Stimulated activated CD8-positive, alpha-beta memory T cell treated with anti-CD3 and anti-CD28 coated beads, Interleukin-15, amount 100 ng/mL, for 24 hours (primary cell): ENCODE measurements at places on chromosomes 7 and 10.

DNA sequence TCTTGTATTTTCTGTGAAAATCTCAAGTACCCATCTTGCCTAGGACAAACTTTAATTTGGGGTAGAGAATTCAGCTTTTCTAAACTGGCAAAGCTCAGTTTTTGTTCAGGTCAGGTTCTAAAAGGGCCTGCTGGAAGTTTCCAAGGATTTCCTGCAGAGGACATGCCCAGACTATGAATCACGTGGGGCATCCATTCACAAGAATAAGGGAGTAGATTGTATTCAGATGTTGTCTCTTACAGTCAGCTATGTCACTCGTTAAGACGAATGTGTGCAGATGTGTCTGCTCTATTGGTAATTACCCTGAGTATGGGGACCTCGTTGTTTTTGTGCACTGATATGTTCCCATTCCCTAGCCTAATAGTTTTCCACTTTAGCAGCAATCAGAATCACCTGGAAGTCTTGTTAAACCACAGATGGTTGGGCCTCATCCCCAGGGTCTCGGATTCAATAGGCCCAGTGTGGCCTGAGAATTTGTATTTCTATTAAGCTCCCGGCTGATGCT lies 81.0 kb upstream of the ITPRID1 start:
- DNase-seq = no peak

GRCh38 chr10:22712956-22713852 lies 1.2 kb downstream of the PIP4K2A start:
- no peak for DNase-seq

GRCh38 chr10:5283305-5284158 lies 81.2 kb upstream of the UCN3 start:
- DNase-seq = no peak

DNA sequence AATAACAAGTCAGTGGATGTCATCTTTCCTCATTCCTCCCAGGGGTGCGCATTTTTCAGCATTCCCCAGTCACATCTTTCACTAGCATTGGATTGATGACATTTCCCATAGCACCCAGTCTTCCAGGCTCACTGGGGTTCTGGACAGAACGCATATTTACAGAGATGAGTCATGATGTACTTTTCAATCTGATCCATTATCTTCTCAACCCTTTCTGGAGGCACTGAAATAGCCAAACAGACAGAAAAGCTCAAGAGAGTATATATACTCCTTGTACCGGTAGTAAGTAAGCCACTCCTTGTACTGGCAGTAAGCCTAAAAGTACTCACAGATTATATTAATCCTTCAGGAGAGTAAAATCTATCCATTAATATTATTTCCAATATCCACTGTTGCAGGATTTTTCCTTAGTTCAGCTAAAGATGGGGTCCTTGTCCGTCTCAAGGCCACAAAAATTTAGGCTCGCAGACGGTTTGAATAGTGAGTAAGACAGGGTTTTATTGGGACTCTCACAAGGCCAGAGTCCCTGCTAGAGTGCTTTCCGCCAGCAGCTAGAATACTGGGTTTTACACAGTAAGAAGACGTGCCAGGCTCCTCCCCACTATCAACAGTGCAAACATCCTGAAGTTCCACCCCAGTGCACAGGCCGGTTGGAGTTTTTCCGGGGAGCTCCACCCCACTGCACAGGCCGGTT lies 60.8 kb downstream of the MDH2 start:
- no peak for DNase-seq

DNA sequence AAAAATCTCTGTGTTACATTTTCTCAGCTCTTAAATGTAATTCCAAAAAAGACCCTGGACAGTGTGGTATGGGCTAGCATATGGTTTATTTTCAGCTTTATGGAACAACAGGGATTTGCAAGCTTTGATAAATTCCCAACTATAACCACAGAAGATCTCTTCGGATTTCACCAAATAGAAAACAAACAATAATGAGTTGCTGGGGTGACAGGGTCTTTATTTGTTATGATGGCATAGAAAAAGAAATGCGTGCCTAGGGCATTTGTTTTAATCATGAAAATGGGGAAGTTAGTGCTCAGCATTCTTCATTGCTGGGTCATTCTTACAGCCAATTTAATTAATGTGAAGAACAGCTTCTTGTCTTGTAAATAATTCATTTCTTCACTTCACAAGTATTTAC lies 139.0 kb downstream of the LRRN3 start:
- no peak for DNase-seq

DNA sequence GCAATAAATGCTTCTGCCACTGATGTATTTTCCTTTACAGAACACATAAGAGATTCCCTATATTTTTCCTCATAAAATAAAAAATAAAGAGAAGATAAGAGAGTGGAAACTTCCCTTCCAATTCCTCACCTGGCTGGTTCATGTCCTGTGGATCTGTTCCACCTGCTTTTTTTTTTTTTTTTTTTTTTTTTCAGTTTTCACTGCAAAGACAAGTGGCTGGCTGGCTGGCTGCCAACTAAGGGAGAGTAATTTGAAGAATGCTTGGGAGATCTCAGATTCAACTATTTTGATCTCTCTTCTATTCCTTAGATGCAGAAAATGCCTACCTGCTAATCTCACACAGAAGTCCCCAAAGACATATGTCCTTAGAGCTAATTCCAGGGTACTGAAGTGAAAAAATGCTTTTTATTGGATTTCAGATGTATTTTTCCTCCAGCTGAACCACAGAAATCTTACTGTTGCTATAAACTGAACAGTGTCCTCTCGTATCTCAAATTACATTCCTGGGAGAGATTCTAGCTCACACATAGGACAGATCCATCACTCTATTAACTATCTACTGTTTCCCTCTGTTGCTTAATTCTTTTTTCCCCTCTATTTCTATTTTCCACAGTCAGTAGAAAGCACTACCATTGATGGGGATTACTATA lies 120.8 kb downstream of the NRCAM start:
- no peak for DNase-seq

DNA sequence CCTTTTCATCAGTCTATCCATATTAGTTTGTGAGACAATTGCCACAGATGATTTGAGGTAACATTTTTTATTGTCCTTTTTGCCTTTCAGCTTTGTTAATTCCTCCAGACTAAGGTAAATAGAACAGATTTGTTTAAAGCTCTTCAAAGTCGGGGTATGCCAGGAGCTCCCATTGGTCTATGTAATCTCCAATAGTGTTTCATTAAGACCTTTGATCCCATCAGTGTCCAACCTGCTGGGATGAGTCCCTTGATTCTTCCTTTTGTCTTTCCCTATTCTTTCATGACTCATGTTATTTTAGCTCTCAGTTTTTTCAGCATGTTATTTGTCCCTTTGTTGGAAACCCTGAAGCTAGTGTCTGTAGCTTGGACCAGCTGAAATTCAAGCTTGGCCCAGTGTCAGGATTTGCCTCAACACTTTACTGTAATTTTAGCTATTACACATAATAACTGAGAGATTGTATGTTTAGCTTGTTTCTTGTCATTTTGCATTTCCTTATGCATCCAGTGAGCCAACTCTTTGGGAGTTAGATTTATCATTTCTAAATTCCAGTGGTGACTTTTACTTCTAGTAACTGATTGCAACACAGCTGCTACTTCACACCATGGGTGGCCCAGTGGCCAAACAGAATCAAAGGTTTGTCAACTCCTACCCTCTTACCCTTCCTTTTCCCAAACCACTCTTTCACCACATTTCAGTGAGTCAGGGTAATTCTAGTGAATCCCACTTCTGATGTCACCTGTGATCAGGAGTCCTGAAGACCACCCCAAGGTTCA lies 15.3 kb downstream of the AGBL3 start:
- DNase-seq = no peak

DNA sequence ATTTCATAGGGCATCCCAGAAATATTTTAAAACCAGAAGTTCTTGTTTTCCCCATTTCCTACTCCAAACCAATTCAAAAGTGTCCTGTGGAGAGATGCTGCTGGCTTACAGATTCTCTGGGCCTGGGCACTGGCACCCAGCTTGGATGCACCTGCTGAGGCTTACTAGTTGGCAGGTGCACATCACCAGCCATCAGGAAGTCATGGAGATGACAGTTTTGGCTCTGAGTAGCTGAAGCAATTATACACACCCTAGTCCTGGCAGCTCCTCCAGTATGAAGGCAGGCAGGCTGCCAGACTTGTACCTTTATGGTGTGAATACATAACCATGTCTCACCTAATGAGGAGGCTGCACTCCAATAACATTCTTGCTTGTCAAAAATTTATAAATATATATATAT lies 276.6 kb upstream of the GHITM start:
- no peak for DNase-seq

DNA sequence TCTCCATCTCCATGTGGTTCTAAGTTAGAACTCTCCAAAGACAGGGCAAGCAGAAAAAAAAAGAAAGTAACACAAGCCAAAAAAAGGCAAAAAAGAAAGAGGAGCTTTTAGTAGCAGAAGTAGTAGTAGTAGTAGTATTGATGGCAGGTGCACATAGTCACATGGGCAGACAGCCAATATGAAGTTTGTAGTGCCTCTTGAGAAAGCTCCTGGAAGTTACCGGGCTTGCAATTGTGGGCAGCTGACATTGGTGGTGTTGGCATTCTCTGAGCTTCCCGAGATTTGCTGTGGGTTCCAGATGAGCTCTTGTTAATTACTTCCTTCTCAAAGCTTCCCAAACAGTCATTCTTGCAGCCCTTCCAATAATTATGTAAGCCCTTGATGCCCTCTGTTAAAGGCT lies 1128.5 kb downstream of the TYW1 start:
- DNase-seq = no peak

DNA sequence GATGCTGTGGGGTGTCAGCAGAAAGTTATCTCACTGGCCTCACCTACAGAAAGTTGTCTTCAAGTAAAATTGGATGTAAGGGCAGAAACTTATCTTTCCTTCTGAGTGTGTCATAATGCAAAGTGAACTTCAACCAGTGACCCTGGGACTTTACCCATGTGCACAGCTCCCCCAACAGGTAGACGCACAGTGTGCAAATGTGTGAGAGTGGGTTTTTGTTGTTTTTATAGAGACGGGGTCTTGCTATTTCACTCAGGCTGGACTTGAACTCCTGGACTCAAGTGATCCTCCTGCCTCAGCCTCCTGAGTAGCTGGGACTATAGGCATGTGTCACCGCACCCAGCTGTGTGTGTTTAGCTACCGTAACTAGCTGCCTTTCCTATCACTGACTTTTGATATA lies 6.4 kb upstream of the KAZALD1 start:
- DNase-seq = no peak

- DNase-seq = no peak
Observed at GRCh38 chr7:31052841-31053601, 913 bp downstream of the ADCYAP1R1 start.

GRCh38 chr10:23994459-23995046 lies 214.4 kb upstream of the KIAA1217 start:
- no peak for DNase-seq

- no peak for DNase-seq
Observed at GRCh38 chr7:44045226-44046014, 918 bp downstream of the DBNL start.

DNA sequence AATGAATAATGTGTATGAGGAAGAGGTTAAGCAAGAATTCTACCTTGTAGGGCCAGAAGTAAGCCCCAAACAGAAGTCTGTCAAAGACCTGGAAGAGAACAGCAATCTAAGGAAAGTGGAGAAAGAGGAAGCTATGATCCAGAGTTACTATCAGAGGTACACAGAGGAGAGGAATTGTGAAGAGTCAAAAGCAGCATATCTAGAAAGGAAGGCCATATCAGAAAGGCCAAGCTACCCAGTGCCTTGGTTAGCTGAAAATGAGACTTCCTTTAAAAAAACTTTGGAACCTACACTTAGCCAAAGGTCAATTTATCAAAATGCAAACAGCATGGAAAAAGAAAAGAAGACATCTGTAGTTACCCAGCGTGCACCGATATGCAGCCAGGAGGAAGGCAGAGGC lies 42.7 kb upstream of the GAD2 start:
- no peak for DNase-seq

- DNase-seq = no peak
Observed at GRCh38 chr7:24912424-24912823, 67.6 kb downstream of the OSBPL3 start.

DNA sequence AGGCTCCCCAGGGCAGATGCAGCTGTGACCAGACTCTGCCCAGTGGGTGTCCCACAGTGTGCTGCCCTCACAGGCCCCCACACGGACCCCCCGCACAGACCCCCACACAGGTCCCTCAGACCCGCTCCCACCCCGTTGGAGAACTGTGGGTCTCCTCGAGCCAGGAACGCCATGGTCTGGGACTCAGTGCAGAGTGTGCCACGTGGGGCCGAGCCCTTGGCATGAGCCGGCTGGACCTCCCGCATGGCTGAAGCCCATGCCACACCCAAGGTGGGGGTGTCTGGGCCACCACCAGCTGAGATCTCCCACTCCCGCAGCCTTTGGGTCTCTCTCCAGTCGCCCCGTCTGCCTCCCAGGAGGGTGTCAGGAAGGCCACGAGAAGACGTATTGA lies 34.3 kb downstream of the JAKMIP3 start:
- DNase-seq = no peak
